Activated CD8-positive, alpha-beta T cell treated with anti-CD3 and anti-CD28 coated beads, Interleukin-2, amount 10 ng/mL, durations not matched to agents 7 days and 5 days (primary cell): ENCODE measurements at places on chromosomes 12 and 14. TPM values are rescaled to one million over a fixed set of nuclear protein-coding genes. Genes with fewer than 3 reads are reported as not detected.

Gene CRACR2A
- 38.5 TPM for total RNA-seq

GRCh38 chr12:52351196-52352059 is 15.9 kb downstream of the KRT85 start:
- peaks cover 8% of the 10 kb centered on the region for H3K4me1 ChIP-seq
- DNase-seq: peak; percentile 69
- peaks cover 45% of the 10 kb centered on the region for H3K27me3 ChIP-seq
- no peak overlapping the region for H3K4me3 ChIP-seq
- no peaks in the 10 kb centered on the region for H3K36me3 ChIP-seq
- H3K27ac ChIP-seq: no peak overlapping the region

Gene GPR65
- 22.9 TPM for total RNA-seq

Gene REM2
- total RNA-seq: 0.61 TPM

DNA sequence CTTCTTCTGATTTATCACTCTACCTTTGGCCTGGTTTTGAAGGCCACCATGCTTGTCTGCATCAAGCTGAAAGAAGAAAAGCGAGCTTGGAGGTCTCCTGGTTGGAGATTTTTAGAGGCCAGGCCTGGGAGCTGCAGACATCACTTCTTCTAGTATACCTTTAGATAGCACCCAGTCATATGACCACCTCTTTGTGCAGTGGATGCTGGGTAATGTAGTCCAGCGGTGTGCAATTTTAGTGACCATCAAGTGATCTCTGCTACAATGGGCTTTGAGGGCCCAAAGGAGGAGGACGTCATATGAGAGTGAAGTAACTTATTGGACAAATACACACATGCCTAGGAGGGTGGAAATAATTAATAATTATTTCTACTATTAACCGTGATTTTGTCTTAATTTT is 15.2 kb upstream of the WNT5B start:
- no peak overlapping the region for H3K27ac ChIP-seq
- H3K36me3 ChIP-seq: no peaks in the 10 kb centered on the region
- no peak for DNase-seq

- H3K4me3 ChIP-seq: no peak overlapping the region
- no peaks in the 10 kb centered on the region for H3K4me1 ChIP-seq
- H3K27ac ChIP-seq: no peak overlapping the region
- peaks cover 13% of the 10 kb centered on the region for H3K27me3 ChIP-seq
These were observed 203.4 kb downstream of the KIF26A start for GRCh38 chr14:104341532-104342434.

Gene SLCO1A2
- not detected for total RNA-seq

DNA sequence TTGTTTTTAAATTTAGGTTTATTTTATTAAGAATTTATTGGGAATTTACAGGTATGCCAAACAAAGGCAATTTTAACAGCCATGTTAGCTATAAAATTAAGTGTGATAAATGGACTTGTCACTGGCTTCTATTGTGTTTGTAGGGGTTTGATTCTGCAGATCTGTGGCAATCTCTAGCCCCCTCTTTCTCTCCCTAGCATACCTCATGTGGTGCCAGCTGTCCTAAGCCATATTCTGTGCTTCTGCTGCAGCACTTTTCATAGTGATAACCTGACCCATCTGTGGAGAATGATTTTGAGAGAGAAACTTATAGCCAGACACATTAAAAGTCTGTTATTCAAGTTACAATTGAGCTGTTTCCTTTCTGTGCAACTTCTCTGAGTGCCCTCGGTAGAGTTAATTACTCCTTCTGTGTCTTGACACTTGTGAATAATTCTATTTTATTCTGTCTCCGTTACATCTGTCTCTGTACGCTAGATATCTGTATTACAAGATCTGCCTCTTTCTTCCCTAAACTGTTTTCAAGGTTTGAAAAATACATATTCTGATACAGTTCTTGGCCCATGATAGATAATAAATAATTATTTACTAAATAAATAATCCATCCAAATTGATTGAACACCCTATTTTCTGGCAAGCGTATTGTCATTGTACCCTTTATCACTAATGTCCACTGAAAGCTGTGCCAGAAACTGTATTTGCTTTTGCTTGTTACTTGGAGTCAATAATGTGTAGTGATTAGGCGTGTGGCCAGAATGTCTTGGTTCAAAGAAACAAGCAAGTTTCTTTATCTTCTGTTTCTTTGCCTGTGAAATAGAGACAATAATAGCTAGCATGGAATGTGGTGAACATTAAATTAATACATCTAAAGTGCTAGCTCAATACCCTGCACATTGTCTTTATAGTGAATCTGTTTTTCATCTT is 40.0 kb downstream of the FRS2 start:
- no peak for DNase-seq
- H3K36me3 ChIP-seq: no peaks in the 10 kb centered on the region
- no peak overlapping the region for H3K27ac ChIP-seq
- H3K27me3 ChIP-seq: no peaks in the 10 kb centered on the region
- H3K4me1 ChIP-seq: peaks cover 10% of the 10 kb centered on the region

Gene RTN1
- total RNA-seq: not detected

DNA sequence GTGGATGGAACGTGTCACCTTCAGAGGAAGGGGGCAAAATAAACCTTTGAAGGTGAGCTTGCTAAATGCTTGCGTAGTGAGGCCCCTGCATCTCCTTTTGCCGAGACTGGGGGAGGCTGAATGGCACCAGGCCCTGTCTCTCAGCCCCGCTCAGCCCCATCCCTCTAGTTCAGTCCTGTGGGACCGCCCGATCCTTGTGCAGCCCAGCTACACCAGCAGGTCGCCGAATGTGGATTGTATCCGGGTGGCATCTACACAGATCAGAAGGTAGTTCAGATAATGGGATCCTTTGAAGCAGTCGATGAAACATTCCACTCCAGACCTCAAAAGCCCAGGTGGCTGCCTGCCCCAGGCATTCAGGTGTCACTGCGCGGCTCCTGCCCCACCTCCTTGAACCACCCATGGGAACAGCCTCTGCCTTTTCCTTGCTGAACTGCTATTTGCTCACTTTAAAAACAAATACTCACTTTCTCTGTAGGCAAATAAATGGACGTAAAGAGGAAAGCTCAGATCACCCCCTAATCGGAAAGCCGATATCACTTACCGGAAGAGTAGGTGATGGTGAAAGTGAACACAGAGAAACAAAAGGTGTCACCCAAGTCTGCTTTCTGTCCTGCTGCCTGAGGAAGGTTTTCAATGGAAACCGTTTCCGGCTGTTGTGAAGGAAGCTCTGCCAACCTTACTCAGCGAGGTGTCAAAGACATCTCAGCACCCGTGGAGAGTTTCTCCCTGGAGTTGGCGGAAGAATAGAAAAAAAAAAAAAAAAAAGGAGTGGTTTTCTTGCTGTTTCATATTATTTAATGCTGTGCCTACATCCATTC is 100.3 kb upstream of the NCOR2 start:
- H3K36me3 ChIP-seq: no peaks in the 10 kb centered on the region
- peaks cover 5% of the 10 kb centered on the region for H3K27me3 ChIP-seq
- no peaks in the 10 kb centered on the region for H3K4me1 ChIP-seq
- H3K4me3 ChIP-seq: no peak overlapping the region
- no peak for DNase-seq

Gene ANO2
- total RNA-seq: not detected

DNA sequence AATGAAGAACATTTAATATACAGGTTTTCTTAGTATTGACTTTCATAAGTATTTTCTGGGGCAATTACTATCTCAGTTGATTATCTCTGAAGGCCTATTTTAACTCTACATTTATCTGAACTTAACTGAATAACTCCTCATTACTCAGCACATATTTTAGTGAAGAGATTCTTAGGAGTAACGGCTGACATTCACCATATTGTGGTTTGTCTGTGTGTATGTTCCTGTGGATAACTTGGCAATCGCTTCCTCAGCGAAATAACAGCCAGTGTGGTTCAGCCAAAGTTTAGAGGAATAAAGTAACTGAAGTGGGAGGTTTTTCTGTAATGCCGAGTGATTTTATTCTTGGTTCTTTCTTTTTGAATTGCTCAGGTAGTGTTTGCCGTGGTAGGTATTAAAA is 168.0 kb downstream of the RAD51B start:
- no peak overlapping the region for H3K27ac ChIP-seq
- H3K4me1 ChIP-seq: no peaks in the 10 kb centered on the region
- H3K4me3 ChIP-seq: no peak overlapping the region
- no peak for DNase-seq
- no peaks in the 10 kb centered on the region for H3K36me3 ChIP-seq

DNA sequence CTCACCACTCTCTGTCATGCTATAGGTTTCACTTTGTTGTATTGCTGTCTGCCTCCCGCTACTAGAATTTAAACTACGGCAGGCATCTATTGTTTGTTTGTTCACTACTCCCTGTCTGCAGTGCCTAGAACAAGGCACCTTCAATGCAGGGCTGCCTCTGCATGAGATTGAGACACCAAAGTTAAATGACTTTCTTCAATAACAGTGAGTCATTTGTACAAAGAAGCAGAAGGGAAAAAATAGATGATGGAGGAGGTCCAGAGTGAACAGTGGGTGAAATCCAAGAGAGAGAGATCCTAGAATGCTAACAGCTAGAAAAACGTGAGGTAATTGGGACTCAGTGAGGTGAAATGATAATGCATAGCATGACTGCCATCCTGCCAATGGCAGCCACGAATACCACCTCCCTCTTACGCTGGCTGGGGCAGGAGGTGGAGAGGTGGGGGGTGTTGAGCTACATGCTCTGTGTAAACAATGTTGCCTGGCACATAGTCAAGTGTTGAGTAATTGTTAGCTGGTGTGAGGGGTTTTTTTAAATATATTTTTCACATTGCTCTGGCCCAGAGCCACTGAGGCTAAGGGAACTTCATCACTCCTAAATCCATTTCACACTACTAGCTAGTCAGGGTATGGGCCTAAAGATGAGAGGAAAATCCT is 367.6 kb downstream of the RPS29 start:
- no peak overlapping the region for H3K27ac ChIP-seq
- no peaks in the 10 kb centered on the region for H3K36me3 ChIP-seq
- no peaks in the 10 kb centered on the region for H3K4me1 ChIP-seq
- DNase-seq: no peak
- no peaks in the 10 kb centered on the region for H3K27me3 ChIP-seq
- H3K4me3 ChIP-seq: no peak overlapping the region

DNA sequence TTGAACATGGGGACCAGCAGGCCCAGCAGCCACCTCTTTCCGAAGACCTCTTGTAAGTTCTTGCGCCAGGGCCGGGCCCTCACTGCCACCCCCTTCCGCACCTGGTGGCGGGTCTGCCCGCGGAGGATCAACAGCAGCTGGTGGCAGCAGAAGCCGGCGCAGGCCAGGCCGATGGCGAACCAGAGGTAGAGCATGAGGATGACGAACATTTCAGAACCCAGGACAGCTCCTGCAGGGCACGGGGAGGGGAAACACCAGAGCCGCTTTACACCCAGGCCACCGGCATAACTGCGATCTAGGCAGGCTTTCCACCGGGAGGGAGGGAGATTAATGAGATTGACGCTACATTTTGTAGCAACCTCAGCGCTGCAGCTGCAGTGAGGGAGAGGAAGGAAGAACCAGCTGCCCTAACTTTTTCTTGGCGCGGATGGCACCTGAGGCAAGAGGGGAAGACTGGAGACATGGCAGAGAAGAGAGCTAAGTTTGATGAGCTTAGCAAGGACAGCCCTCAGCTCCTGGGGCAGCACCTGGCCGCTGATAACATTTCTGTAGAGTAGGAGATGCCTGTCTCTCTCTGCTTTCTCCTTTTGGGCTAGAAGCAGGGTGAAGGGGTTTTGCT is 7.8 kb downstream of the ZDHHC22 start:
- peak; percentile 83 for DNase-seq
- peaks cover 45% of the 10 kb centered on the region for H3K27me3 ChIP-seq
- no peaks in the 10 kb centered on the region for H3K36me3 ChIP-seq
- H3K27ac ChIP-seq: no peak overlapping the region
- peaks cover 4% of the 10 kb centered on the region for H3K4me1 ChIP-seq

Gene MSRB3
- not detected for total RNA-seq

Gene RASSF3
- 63.7 TPM for total RNA-seq

Gene STYK1
- total RNA-seq: 5.3 TPM

Gene SIX6
- total RNA-seq: not detected

- H3K27ac ChIP-seq: no peak within 1 kb of the TSS
- peak; percentile 95 for DNase-seq
- H3K27me3 ChIP-seq: no peaks in the 10 kb centered on the region
- peaks cover 12% of the 10 kb centered on the region for H3K36me3 ChIP-seq
- H3K4me3 ChIP-seq: no peak within 1 kb of the TSS
These were observed at the start of gene NGDN for GRCh38 chr14:23469127-23469905. TSS of gene NGDN (plus strand) at chr14:23469703. CDS start at chr14:23469716, 13 bp downstream.

Gene KRT85
- not detected for total RNA-seq

DNA sequence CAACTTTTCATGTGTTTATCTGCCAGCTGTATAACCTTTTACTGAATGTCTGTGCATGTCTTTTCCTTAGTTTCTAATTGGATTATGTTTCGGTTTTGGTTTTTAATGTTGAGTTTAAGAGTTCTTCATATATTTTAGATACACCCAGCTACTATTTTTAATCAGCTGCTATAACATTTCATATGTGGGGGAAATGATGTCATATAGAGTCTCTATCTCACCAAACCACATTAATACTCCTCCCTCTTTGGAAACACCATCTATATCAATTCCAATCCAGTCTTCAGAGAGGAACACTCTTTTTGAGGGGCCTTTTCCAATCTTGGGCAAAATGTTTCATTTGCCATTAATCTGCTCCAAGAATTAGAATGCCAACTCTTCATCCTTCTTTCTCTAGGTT is 28.5 kb upstream of the GCH1 start:
- peaks cover 8% of the 10 kb centered on the region for H3K4me1 ChIP-seq
- peaks cover 2% of the 10 kb centered on the region for H3K36me3 ChIP-seq
- H3K4me3 ChIP-seq: no peak overlapping the region
- no peak for DNase-seq
- H3K27ac ChIP-seq: no peak overlapping the region

DNA sequence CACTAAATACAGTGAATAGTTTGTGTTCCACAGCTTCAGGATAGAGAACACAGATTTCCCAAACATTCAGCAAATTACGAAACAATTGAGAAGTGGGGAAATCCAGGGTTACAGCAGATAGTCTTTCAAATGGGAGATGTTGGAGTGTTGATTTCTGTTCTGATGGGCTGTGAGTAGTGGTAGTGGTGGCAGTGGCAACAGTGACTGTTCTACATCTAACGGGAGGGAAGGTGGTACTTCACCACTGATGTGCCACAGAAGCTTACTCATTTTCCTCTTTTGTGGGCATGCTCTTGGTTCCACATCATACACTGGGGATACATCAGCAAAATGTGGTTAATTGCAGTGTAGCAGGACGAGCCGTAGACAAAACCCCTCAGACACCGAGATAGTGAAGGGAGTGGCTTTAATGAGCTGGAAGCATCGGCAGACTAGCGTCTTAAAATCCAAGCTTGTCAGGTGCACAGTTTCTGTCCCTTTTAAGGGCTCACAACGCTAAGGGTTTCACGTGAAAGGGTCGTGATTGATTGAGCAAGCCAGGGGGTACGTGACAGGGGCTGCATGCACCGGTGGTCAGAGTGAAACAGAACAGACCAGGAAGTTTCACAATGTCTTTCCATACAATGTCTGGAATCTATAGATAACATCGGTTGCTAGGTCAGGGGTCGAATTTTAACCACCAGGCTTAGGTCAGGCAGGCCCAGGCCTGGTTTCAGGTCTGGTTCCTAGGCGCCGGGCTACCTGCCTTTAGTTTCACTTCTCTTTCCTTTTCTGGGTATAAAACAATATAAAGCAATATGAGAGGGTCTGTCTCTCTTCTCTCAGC is 330.6 kb upstream of the FBXO33 start:
- peak; percentile 37 for DNase-seq
- no peaks in the 10 kb centered on the region for H3K36me3 ChIP-seq
- peaks cover 11% of the 10 kb centered on the region for H3K4me1 ChIP-seq
- H3K27ac ChIP-seq: peak overlapping the region; percentile 44
- peak overlapping the region; percentile 33 for H3K4me3 ChIP-seq
